Ureter (tissue), 1 donor: ENCODE measurements at places on chromosomes 6 and 20. TPM values are rescaled to one million over a fixed set of nuclear protein-coding genes. Genes with fewer than 3 reads are reported as not detected.

- DNase-seq, result no peak
Measured at GRCh38 chr6:45608252-45608913, 230.6 kb upstream of the SUPT3H start.

GRCh38 chr20:60899320-60899719 lies 352.7 kb upstream of the CDH4 start:
- no peak for DNase-seq

Gene KCNK5
- total RNA-seq, result 9.8 TPM

Gene TSPO2
- total RNA-seq, result not detected

GRCh38 chr6:82681119-82681714 lies 317.6 kb downstream of the TPBG start:
- DNase-seq, result no peak

Gene MCM8
- total RNA-seq, result 6.0 TPM

DNA sequence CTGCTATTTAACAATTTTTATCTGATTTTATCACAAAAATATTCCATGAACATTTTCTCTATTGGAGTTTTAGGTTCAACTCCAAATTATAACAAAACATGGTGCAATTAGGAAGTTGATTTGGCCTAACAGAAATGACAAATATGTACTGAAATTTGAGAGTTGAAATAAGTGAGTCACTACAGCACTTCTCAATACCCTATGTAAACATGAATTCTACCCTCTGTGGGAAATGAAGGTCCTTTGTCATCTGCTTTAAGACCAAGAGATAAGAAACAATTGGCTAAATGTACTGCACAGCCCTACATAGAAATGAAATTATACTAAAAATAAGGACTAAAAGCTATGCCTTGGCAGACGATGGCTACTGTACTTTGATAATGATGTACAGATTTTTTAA lies 86.2 kb upstream of the BEND6 start:
- DNase-seq, result no peak

DNA sequence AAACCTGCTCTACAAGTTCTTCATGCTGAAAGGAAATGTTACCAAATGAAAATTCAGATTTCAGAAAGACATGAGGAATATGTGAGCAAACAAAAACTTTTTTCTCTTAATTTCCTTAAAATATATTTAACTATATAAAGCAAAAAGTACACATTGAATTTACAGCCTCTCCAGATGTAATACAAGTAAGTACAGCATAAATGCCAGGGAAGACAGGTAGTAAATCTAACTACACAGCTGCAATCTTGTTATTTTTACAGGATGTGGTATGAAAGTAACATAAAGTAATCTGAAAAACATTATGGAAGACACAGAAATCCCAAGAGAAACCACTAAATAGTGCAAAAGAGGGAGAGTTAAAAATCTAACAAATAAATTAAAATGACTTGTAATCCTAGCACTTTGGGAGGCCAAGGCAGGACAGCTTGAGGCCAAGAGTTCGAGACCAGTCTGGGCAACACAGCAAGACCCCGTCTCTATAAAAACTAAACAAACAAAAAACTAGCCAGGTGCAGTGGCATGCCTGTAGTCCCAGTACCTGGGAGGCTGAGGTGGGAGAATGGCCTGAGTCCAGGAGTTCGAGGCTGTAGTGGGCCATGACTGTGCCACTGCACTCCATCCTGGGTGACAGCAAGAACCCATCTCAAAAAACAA lies 50.7 kb downstream of the FAM8A1 start:
- DNase-seq, result no peak

DNA sequence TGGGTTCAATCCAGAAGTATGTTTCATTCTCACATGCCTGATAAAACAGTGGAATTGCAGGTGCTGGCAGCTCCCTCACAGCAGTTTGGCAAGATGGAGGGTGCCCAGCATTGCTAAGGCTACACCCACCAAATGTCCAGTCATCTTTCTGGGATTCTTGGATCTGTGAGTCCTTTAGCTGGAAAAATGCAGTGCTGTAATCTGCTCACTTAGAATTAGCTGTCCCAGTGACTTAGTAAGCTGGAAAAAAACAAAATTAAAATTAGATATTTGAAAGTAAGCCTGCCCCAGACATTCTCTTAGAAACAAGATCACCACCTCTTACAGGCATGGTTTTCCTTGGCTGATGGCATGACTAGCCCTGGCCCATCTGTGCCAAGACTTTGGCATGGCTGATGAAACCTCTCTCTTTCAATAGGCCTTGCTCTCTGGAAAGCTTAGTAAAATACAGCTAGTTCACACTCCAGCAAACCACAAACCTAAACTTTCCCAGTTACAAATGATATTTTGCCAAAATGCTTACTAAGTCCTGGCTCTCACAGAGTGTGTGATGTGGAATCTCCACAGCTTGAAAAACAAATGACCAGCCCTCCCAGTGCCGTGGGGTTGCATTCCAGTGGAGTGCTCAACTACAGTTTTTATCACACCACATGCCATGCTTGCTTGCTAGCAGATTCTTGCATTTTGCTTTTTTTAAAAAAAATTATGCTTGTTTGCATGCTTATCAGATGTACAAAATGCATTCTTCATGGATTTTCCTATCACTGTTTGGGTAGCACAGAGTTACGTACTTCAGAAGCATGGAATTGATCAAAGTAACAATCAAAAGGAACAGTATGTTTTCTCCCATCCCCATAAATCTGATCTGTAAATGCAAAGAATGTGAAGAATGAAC lies 261.5 kb downstream of the EYA4 start:
- no peak for DNase-seq

GRCh38 chr20:5885866-5886265 lies 64.5 kb downstream of the TRMT6 start:
- no peak for DNase-seq

Gene MYH7B
- total RNA-seq, result 1.4 TPM

Gene F13A1
- total RNA-seq, result 61.0 TPM

- no peak for DNase-seq
Measured at GRCh38 chr20:1833728-1834726, 61.2 kb upstream of the SIRPA start.

GRCh38 chr6:40340957-40341356 lies 246.2 kb downstream of the LRFN2 start:
- no peak for DNase-seq

GRCh38 chr6:391559-392440 lies at the start of gene IRF4:
Gene IRF4, plus strand, starts transcription at chr6:391752. Its CDS starts 1,401 bp downstream, at chr6:393153.
- DNase-seq, result peak; percentile 45

DNA sequence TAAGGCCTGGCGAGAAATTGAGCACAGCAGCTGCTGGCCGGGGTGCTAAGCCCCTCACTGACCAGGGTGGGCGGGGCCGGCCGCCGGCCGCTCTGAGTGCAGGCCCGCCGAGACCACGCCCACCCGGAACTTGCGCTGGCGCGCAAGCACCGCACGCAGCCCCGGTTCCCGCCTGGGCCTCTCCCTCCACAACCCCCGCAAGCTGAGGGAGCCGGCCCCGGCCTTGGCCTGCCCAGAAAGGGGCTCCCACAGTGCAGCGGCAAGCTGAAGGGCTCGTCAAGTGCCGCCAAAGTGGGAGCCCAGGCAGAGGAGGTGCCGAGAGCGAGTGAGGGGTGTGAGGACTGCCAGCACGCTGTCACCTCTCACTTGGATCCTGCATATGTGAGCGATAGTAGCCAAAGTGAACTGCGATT lies 251.2 kb downstream of the GJA1 start:
- DNase-seq, result no peak
